ENCODE measurements at places on chromosomes 7 and 10. TPM values are rescaled to one million over a fixed set of nuclear protein-coding genes. Genes with fewer than 3 reads are reported as not detected.

Gene RHEB
- 139 TPM for total RNA-seq

Gene CFAP46
- not detected for total RNA-seq

Gene RPA3
- 14.3 TPM for total RNA-seq

- peak; percentile 12 for DNase-seq
These were observed 241.8 kb downstream of the TEX36 start for GRCh38 chr10:125441151-125441550.

GRCh38 chr10:56346845-56347415 is 14.1 kb downstream of the ZWINT start:
- DNase-seq = peak; percentile 47

DNA sequence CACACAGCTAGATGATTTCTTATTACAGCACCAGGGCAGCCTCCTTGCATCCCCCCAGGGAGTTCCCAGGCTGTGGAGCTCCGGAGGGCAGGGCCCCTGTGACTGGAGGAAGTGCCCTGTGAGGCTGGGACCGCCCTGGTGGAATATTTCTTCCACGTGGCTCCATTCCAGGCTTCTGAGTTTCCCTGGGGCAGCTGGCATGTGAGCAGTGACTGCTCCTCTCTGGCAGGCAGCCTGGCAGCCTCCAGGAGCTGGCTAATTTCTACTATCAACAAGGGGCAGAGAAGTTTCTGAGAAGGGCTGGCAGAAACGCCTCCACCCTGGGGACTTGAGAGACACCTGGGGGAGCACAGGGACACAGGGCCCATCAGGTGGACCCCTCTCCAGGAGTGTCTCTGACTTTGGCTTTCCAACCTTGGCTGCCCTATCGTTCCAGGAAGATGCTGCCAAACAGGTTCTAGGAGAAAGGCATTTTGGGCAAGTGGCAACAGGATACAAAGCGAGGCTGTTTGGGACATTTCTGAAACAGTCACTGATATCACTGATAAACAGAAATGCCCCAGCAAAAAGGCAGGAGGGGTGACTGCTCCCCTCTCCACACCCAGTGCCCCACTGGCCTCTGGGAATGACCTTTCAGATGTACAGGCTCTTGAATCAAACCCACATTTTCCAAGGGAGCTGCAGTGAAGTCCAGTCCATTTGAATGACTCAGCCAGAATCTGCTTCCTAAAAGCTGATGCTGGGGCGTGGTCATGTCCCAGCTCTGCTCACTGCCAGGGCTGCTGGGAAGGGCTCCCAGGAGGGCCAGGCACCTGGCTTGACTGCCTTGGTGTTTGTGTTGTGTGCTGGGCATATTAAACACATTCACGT is 16.1 kb downstream of the MYOF start:
- peak; percentile 98 for DNase-seq
